ENCODE measurements at places on chromosomes 7 and 10.
A peak's percentile ranks its signal among the peaks of the same experiment; 100 is the strongest.

DNA sequence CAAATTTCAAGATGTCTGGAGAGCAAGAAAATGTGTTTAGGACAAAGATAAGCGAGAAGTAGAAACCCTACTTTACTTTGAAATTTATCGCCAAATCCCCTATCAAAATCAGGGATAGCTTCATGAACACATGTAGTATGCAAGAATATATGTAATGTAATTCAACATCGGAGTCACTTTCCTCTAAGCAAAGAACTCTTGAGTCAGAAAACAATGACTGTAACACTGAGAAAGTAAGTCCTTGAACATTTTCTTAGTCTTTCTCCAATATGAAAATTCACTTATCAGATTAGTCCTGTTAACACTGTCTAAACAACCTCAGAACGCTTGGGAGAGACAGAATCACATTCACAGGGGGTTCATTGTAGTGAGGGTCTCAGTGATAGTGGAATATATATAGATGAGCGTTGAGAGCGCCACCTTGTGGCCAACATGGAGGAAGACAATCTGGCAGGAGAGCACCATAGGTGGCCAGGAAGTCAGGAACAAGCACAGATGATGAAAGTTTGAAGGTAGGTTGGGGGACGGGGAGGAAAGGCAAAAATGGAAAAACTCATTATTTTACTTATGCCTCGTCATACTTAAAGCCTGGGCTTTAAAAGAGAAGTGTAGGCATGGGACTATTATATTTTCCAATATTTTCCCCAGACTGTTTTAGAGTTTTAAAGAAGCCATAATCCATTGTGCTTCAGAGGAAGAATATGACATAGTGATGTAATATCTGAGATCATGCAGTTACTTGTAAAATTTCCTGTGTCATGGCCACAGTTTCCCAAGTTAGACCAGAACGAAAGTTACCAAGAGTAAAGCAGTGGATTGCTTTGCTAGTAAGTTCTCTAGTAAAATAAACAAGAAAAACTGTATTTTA, 115.5 kb upstream of the GNAI1 start:
- peak; percentile 54 for DNase-seq

DNA sequence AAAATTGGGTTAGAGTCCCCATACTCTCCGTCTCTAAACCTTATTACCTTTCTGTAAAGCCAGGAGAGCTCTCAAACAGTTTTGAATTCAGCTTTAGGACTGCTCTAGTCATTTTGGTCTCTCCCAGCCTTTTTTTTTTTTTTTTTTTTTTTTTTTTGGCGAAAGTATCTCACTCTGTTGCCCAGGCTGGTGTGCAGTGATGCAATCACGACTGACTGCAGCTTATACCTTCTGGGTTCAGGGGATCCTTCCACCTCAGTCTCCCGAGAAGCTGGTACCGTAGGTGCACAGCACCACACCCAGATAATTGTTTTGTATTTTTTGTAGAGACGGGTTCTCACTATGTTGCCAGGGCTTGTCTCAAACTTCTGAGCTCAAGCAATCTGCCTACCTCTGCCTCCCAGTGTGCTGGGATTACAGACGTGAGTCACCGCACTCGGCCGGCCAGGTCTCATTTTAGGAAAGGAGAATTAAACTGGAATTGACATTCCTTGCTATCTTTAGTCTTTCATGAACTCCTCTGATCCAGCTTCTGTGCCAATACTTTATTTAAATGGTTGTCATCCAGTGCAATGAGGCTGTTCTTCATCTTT, 31.4 kb upstream of the RSU1 start:
- DNase-seq = no peak

GRCh38 chr7:13904689-13905088, 84.8 kb downstream of the ETV1 start:
- no peak for DNase-seq

GRCh38 chr10:279655-280054, 144.4 kb downstream of the ZMYND11 start:
- DNase-seq = no peak

- DNase-seq = no peak
Observed at GRCh38 chr7:55587687-55588378, 15.5 kb upstream of the VOPP1 start.

- no peak for DNase-seq
Observed at GRCh38 chr7:47464266-47464665, 117.6 kb downstream of the TNS3 start.

GRCh38 chr10:30687698-30688213, 58.2 kb upstream of the LYZL2 start:
- DNase-seq = no peak

- no peak for DNase-seq
Observed at GRCh38 chr10:1273372-1274105, 217.4 kb downstream of the WDR37 start.

- no peak for DNase-seq
Observed at GRCh38 chr10:117134056-117134305, 4.1 kb downstream of the VAX1 start.

Data from HS-27A (cell line).